ENCODE measurements at places on chromosomes 12 and 14. TPM values are rescaled to one million over a fixed set of nuclear protein-coding genes. Genes with fewer than 3 reads are reported as not detected.

DNA sequence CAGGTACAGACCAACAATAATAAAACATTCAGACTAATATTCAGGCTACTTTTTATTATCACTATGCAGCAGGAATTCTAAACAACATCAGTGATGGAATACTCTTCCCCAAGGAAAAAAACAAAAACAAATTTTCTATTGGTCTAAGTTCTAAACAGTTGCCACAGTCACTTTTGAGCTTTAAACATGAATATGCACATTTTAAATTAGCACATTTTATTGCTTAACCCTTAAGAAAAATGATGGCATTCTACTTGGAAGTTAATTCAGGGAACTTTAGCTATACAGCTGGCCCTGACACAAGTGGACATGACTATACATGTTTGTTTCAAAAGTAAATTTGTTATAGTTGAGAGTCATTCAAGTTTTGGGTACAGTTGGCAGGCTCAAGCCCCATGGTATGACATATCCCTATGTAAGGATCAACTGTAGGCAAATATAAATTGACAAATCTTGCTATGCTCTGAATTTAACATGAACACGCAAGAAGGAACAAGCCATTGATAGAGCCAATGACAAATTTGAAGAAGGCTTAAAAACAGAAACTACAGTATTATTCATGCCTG, 224.3 kb upstream of the AMIGO2 start:
- no peak for DNase-seq

DNA sequence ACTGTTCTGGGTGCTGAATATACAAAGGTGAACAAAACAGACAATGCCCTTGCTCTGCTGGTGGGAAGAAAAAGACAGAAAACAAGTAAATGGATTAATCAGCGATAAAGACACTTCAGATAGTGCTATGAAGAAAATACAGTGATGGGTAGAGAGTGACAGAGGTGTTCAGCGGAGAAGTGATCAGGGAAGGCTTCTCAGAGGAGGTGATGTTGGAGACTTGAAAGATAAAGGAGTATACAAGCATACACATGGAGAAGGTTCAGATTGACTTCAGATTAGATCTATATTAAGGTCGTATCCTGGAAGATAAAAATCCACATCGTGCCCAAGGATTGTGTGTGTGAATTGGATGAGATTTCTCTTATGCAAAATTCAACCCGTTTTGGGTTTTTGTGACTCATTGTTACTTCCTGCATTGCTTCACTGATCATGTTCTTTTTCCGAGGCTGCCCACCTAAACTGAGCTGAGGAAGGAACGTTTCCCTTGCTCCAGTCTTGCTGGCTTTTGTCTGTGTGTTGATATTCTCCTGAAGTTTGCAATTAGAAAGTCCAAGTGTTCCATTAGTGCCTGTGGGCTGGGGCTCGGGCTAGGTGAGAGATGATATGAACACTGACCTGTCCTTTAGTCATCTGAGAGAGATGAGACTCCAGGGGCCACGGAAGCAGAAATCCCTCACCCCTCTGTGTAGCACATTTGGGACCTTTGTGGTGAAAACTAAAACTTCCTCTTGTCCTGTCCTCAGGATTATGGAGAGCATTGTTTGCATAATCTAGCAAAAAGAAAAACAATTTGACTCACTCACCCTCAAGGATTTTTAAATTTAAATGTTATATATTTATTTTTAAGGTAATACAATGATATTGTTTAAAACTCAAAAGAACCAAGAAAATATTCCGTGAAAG, 27.6 kb downstream of the PLXNC1 start:
- DNase-seq, result no peak

- DNase-seq, result no peak
Measured at GRCh38 chr14:22497144-22497423, 91.9 kb downstream of the DAD1 start.

GRCh38 chr12:89084751-89085150, 267.6 kb downstream of the DUSP6 start:
- no peak for DNase-seq

- no peak for DNase-seq
Measured at GRCh38 chr14:99426813-99427346, 53.8 kb downstream of the SETD3 start.

- no peak for DNase-seq
Measured at GRCh38 chr14:51138404-51139103, 43.6 kb upstream of the TRIM9 start.

- DNase-seq, result no peak
Measured at GRCh38 chr12:66387117-66387516, 84.8 kb downstream of the HELB start.

- no peak for DNase-seq
Measured at GRCh38 chr14:73125746-73126145, 10.6 kb upstream of the PSEN1 start.

- DNase-seq, result no peak
Measured at GRCh38 chr12:46233423-46233822, 35.4 kb downstream of the SLC38A1 start.

DNA sequence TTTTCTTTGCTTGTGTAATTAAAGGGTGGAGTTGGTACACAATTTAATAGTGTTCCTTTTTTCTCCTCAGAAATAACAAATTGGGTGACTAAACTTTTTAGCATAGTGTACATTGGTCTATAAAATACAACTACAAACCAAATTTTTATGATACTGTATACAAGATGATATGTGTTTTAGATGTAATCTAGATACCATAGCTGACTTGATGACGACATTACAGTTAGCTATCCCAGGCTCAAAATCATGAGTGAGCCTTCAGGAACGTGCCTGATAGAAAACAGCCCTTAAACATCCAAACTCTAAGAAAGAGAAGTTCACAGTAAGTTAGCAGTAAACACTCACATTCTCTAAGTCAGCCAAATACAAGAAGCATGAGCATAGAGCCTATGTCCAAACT, 99.0 kb upstream of the SSTR1 start:
- DNase-seq, result no peak

- no peak for DNase-seq
Measured at GRCh38 chr12:49022558-49023178, 4.1 kb upstream of the PRKAG1 start.

- DNase-seq, result no peak
Measured at GRCh38 chr12:108519558-108519957, 4.5 kb downstream of the FICD start.

GRCh38 chr12:49923035-49923644, 19.4 kb upstream of the FAIM2 start:
- no peak for DNase-seq

DNA sequence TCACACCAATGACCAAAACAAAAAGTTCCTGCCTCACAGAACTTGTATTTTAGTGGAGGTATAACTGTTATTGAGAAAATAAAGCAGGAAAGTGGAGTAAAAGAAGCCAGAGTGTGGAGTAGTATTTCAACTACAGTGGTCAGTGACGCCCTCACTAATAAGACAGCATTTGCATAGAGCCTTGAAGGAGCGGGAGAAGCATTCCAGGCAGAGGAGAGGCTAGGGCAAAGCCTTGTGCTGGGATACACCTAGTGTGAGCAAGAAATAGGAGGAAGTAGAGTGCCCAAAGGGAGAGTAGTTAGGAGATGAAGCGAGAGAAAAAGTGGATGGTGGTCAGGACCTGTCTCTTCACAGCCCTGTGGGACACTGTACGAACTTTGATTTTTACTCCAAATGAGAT, 107.8 kb downstream of the CRACR2A start:
- DNase-seq, result no peak

- no peak for DNase-seq
Measured at GRCh38 chr14:64685371-64686281, 18.6 kb upstream of the PLEKHG3 start.

- no peak for DNase-seq
Measured at GRCh38 chr14:53167602-53168328, 14.6 kb upstream of the DDHD1 start.

- no peak for DNase-seq
Measured at GRCh38 chr12:102629262-102629888, 149.0 kb upstream of the IGF1 start.

DNA sequence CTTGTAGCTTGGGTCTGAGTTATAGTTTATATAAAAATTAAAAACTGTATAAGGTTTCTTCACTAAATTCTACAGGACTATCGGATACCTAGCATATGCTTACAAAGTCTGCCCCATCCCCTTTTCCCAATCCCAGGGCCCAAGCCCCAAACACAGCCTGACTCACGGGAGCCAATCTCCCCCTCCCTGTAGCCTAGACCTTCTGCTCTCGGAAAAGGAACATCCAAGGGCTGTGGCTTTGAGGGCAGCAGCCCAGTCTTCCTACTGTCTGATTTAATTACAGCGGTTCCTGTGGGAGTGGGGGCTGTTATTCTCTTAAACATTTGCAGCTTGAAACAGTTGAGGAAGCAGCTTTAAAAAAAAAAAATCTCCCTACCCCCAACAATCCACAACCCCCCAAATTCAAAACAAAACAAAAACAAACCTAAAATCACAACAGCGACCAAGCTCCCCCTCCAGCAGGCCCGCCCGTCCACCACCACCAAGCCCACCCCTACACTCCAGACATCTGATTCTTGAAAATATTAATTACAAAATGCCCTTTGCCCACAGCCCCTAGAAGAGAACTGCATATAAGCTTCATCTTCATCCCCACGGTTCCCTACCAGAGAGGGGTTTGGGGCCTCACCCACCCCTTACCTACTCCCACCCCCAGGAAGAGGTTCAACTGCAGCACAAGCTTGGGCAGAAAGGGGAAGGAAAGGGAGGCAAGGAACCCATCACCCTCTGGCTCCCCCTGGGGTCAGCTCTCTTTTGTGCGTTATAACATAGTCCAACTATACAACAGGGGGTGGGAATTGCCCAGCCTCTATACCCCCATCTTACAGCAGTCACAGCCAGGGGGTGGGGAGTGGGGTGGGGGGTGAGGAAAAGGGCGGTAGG, 1.1 kb upstream of the PRKAG1 start:
- DNase-seq, result no peak

DNA sequence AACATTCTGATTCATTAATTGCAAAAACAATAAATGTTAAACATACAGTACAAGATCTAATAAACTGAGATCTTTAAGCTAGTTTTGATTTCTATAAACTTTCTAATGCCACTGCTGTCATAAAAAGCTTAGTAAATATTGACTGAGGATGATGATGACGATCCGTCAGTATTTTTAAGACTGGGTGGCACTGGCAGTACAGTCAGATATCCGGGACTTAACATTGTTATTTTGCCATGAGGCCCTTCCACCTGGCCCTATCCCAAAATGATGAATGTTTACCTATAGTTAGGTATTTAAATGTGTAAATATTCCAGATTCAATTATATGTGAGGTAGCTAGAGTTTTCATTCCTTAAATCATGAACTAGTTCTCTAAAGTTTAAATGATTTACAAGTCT, 158.5 kb downstream of the FOXA1 start:
- DNase-seq, result no peak

DNA sequence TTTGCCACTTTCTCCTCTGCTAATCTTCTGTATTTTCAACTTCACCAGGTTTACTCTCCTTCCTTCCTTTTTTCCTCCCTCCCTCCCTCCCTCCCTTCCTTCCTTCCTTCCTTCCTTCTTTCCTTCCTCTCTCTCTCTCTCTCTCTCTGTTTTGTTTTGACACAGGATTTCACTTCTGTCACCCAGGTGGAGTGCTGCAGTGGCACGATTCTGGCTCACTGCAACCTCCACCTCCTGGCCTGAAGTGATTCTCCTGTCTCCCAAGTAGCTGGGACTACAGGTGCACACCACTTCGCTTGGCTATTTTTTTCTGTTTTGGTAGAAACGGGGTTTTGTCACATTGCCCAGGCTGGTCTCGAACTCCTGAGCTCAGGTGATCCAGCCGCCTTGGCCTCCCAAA, 181.2 kb upstream of the BTG1 start:
- no peak for DNase-seq

DNA sequence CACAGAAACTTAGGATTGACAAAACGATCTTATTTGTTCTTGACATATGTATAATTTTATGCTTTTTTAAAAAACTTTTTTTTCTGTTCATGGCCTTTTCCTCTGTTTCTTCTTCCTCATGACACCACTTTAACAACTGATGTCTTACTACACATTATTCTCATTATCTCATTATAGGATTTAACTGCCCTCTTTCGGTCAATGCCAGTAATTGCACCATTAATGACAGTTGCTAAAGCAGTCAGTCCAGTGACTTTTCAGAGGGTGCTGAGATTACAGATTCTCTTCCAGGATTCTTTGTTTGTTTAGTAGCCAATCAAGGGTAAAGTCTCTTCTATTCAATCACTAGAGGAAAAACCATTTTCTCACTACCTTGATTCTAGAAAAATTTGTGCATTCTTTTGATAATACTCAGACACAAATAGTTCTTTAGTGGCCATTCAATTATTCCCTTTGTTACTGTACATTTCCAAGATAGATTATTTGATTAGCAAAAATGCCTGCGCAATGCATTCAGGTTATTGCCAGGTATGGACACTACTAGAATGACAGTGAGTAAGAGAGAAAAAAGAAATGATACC, 50.1 kb downstream of the KLRG1 start:
- no peak for DNase-seq

GRCh38 chr14:73889376-73889775, 2.7 kb downstream of the ZNF410 start:
- DNase-seq, result no peak

- DNase-seq, result no peak
Measured at GRCh38 chr14:104442107-104442551, 137.4 kb upstream of the C14orf180 start.

DNA sequence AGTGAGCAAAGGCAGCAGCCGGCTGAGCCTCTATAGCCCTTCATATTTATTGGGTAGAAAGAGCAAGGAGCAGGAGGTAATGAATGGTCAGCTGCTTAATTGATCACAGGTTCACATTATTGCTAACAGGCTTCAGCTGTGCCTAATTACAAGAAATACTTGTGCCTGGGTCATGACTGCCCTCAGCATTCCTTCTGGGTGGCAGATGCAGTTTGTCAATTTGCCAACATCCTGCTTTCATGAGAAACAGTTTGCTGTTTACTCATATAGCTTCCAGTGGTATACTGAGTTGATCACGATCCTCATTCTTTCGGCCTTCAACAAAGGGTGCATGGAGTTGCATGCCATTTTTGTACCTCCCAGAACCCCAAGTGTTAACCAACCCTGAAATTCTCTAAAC, 81.0 kb upstream of the PLEKHG7 start:
- no peak for DNase-seq

PPP1R1A gene
- 9.1 TPM for total RNA-seq

E2F7 gene
- 29.8 TPM for total RNA-seq

SDR39U1 gene
- total RNA-seq, result 76.7 TPM

ATF7IP gene
- 204 TPM for total RNA-seq

DEGS2 gene
- not detected for total RNA-seq

PIWIL1 gene
- not detected for total RNA-seq

KRT73 gene
- not detected for total RNA-seq

GUCY2C gene
- not detected for total RNA-seq

GALNT6 gene
- total RNA-seq, result 0.16 TPM

CLEC4C gene
- total RNA-seq, result not detected

OTUB2 gene
- total RNA-seq, result 4.8 TPM

Data from neural crest cell (in vitro differentiated cells).